Muscle of leg (tissue), 16 donors: ENCODE measurements at places on chromosomes 16 and 17. TPM values are rescaled to one million over a fixed set of nuclear protein-coding genes. Genes with fewer than 3 reads are reported as not detected.

CCL8 gene
- polyA plus RNA-seq = 0.95 TPM

KRT33A gene
- not detected for polyA plus RNA-seq

ABCC3 gene
- polyA plus RNA-seq = 1.1 TPM

RPH3AL gene
- 4.6 TPM for polyA plus RNA-seq

USP6 gene
- polyA plus RNA-seq = 21.7 TPM

GP2 gene
- not detected for polyA plus RNA-seq

RASL10B gene
- 4.3 TPM for polyA plus RNA-seq

TMIGD1 gene
- polyA plus RNA-seq = not detected

CDH13 gene
- polyA plus RNA-seq = 47.9 TPM
